ENCODE measurements at places on chromosomes 7 and 10.
A peak's percentile ranks its signal among the peaks of the same experiment; 100 is the strongest.

- DNase-seq, result no peak
These were observed 115.4 kb downstream of the NT5C2 start for GRCh38 chr10:103077491-103078308.

DNA sequence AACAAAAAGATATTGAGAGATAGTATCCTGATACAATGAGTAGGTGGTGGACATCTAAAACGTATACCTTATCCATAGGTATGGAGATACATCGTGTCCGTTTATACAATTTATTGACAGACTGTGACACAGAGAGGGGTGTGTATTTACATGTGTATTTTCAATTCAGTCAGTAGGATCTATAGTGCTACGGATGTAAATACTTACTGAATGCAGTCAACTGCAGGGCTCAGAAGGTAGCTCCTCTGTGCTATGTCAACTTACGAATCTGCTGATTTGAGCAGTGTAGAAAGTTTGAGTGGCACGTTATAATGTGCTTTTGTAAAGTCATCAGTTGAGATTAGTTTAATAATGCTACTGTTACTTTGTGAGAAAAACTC is 626 bp downstream of the ZNF804B start:
- no peak for DNase-seq

GRCh38 chr10:132326344-132326889 is 5.6 kb upstream of the LRRC27 start:
- no peak for DNase-seq

DNA sequence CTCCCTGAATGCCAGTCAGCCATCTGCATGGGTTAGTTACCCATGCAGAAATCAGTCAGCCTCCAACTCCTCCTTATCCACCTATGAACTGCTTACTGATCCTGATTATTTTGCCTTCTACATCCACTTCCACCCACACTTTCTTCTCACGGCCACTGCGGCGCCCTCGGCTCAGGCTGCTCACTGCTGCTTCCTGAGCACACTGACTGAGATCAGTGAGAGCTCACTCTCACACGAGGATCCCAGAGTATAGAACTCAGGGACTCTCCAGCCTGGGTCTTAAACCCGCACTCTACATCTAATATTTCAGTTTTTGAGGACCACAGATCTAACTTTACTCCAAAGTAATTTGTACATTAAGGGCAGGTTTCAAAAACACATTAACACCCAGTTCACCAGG is 64.4 kb downstream of the GRB10 start:
- DNase-seq, result no peak

DNA sequence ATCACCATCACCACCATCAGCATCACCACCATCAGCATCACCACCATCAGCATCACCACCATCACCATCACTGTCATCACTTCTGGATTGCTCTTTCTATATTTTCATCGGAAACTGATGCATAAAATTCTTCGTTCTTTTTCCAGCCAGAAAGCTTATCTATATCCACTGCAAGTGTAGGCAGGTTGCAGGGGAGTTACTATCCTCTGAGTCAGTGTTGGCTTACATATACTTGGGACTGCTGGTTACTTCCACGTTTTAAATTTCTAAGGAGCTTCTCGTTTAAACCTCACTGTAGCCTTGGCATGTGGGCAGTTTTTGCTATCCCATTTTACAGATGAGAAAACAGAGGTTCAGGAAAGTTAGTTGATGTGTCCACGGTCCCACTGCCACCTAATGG is 66.1 kb downstream of the FOXL3 start:
- no peak for DNase-seq

DNA sequence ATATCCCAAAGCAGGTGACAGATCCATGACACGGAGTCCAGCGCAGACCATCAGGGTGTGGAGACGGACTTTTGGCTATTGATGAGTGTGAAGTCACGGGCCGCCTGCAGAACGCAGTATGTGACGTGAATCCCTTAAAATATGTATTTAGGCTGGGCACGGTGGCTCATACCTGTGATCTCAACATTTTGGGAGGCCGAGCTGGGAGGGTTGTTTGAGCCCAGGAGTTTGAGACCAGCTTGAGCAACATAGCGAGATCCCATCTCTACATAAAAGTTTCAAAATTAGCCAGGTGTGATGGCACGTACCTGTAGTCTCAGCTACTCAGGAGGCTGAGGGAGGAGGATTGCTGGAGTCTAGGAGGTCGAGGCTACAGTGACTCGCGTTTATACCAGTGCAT is 1.9 kb upstream of the AMZ1 start:
- no peak for DNase-seq

DNA sequence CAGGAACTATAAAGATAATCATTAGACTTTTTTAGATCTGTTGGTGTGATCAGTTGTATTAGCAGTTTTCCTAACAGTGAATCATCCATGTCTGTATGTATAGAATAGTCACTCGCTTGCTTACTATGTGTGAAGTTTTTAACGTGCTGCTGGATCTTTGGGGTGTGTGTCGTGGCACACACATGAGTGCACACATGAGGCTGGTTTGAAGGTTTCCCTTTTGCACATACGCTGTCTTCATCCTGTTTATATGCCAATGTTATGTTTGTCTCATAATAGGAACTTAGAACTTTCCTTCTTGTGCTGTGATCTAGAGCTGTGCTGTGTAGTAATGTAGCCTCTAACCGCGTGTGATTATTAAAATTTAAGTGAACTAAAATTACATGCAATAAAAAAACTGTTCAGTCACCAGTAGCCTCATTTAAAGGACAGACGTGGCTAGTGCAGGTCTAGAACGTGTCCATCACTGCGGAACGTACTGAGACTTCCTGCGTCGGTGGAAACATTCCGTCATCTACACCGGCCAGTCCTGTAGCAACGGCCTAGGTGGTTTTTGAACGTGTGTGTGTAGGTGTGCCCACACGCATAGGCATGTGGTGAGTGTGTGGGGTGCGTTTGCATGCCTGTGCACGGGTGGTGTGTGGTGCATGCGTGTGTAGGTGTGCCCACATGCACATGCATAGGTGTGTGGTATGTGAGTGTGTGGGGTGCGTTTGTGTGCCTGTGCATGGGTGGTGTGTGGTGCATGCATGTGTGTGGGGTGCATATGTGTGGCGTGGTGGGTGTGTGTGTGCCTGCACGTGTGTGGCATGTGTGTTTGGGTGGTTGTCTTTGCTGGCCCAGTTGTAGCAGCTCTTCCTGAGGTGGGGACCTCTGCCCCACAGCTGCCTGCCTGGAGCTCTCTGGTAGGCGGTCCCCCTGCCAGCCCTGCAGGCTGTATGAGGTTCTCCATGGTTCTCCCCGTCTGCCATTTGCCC is 56.6 kb downstream of the INPP5A start:
- DNase-seq, result no peak

- DNase-seq, result no peak
These were observed 218.3 kb downstream of the CRPPA start for GRCh38 chr7:16203065-16203464.

DNA sequence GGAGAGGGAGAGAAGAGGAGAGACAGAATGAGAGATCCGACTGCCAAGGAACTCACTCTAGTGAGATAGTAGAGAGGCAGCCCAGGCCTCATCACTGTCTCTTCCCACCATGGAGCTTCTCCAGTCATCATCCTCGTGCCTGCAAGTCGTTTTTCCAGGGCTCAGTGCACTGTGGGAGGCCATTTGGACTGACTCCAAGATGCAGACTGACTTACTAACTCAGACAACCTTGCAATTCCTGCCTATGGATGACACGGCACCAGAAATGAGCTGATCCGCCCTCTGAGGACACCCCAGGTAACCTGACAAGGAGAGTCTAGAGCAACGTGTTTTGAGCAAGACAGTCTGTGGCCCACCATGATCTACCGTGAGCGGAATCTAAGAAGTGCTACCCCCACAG is 154.9 kb downstream of the GLI3 start:
- DNase-seq, result peak; percentile 87

- DNase-seq, result no peak
These were observed 22.3 kb downstream of the AOC1 start for GRCh38 chr7:150874401-150875198.

GRCh38 chr10:96758423-96758822 is 38.1 kb upstream of the PIK3AP1 start:
- no peak for DNase-seq
